ENCODE measurements at places on chromosomes 4 and X. TPM values are rescaled to one million over a fixed set of nuclear protein-coding genes. Genes with fewer than 3 reads are reported as not detected.

- no peak overlapping the region for H3K4me3 ChIP-seq
- H3K4me1 ChIP-seq = no peaks in the 10 kb centered on the region
- no peaks in the 10 kb centered on the region for H3K36me3 ChIP-seq
- DNase-seq = no peak
- H3K27me3 ChIP-seq = no peaks in the 10 kb centered on the region
These were observed 194.4 kb upstream of the HS3ST1 start for GRCh38 chr4:11622961-11623725.

GRCh38 chrX:20863649-20864048 is 510.6 kb upstream of the CNKSR2 start:
- H3K27ac ChIP-seq = no peak overlapping the region
- no peaks in the 10 kb centered on the region for H3K4me1 ChIP-seq
- DNase-seq = no peak
- H3K4me3 ChIP-seq = no peak overlapping the region
- no peaks in the 10 kb centered on the region for H3K36me3 ChIP-seq
- H3K27me3 ChIP-seq = no peaks in the 10 kb centered on the region

DNA sequence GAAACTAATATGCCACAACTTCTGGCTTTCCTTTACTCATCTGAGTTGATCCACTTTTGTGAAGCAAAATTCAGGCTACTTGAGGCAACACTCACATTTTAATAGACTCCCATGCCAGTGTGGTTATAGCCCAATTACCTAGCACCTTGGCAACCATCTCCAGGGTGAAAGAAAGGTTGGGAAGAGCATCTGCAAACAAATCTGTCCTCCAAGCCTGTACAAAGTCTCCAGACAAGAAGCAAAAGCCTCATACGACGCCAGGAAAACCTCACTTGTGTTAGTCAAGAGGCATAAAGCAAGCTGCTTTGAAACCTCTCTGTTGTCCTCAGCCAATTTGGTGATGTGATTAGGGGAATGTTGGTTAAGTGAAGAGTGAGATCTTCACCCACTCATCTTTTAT is 246.6 kb downstream of the THOC2 start:
- DNase-seq = no peak
- no peaks in the 10 kb centered on the region for H3K36me3 ChIP-seq
- no peak overlapping the region for H3K27ac ChIP-seq
- H3K4me3 ChIP-seq = no peak overlapping the region
- H3K27me3 ChIP-seq = no peaks in the 10 kb centered on the region
- no peaks in the 10 kb centered on the region for H3K4me1 ChIP-seq

- H3K4me1 ChIP-seq = no peaks in the 10 kb centered on the region
- H3K27ac ChIP-seq = no peak overlapping the region
- H3K4me3 ChIP-seq = peak overlapping the region; percentile 25
- DNase-seq = no peak
These were observed 809 bp downstream of the ZFP92 start for GRCh38 chrX:153411988-153412574.

DNA sequence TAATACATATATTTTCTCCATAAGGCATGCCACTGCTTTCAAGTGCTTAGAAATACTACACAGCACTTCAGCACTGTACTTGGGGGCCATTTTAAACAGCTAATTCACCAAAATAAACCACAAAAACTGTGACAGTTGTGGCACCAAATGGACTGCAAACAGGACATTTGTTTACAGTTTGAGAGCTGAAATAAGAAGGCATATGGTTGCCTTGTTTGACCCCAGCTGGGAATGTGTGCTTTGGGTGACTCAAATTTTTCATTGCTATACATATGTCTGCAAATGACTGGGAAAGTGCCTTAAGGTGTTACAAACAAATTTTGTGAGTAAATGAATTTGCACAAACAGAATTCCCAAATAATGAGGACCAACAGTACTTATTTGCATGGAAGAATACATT is 124.2 kb downstream of the BANK1 start:
- H3K27ac ChIP-seq = no peak overlapping the region
- no peaks in the 10 kb centered on the region for H3K27me3 ChIP-seq
- no peaks in the 10 kb centered on the region for H3K36me3 ChIP-seq
- H3K4me3 ChIP-seq = no peak overlapping the region
- DNase-seq = no peak

- H3K4me3 ChIP-seq = no peak overlapping the region
- H3K27ac ChIP-seq = no peak overlapping the region
- H3K4me1 ChIP-seq = no peaks in the 10 kb centered on the region
- DNase-seq = no peak
- no peaks in the 10 kb centered on the region for H3K27me3 ChIP-seq
These were observed 70.8 kb upstream of the PTPN13 start for GRCh38 chr4:86523333-86523732.

GRCh38 chr4:128606173-128606572 is 203.3 kb upstream of the JADE1 start:
- H3K27me3 ChIP-seq = no peaks in the 10 kb centered on the region
- no peaks in the 10 kb centered on the region for H3K4me1 ChIP-seq
- H3K36me3 ChIP-seq = no peaks in the 10 kb centered on the region
- H3K27ac ChIP-seq = no peak overlapping the region
- H3K4me3 ChIP-seq = no peak overlapping the region

GRCh38 chr4:8181119-8181518 is 18.0 kb upstream of the SH3TC1 start:
- no peak overlapping the region for H3K4me3 ChIP-seq
- H3K4me1 ChIP-seq = peaks cover 14% of the 10 kb centered on the region
- no peaks in the 10 kb centered on the region for H3K36me3 ChIP-seq

- H3K27ac ChIP-seq = no peak overlapping the region
- DNase-seq = no peak
- H3K4me3 ChIP-seq = no peak overlapping the region
- H3K36me3 ChIP-seq = no peaks in the 10 kb centered on the region
- H3K4me1 ChIP-seq = no peaks in the 10 kb centered on the region
These were observed 23.3 kb upstream of the TMEM255A start for GRCh38 chrX:120334603-120335002.

DNA sequence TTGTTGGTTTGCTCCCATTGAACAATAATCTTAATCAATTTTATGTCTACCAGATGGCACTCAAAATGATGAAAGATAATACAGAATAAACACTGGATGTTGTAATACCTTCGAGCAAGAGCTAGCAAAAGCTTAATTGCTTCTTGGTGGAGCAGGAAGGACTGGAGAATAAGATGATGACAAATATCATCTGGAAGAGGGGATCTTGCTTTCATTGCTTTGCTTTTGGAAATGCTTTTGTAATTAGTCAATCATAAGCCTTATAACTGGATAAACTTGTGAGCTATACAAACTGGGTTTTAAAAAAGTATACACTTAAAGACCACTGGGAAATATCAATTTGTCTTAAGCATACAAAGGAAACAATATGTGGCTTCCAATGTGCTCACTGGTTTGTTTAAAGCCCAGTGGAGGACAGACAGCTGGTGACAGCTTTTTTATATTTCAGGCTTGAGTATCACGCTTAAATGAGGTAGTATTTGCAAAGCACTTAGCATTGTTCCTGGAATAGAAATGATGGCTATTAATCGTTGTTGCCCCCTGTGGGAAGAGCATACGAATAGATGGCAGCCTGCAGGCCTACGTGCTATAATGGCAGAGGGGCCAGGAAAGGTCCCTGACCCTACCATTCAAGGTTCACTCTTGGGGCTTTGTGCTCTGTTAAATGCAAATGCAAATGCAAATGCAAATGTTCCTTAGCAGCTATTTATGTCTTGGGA is 61.2 kb downstream of the TMEM150C start:
- DNase-seq = no peak
- H3K27me3 ChIP-seq = no peaks in the 10 kb centered on the region
- H3K27ac ChIP-seq = no peak overlapping the region
- no peak overlapping the region for H3K4me3 ChIP-seq

DNA sequence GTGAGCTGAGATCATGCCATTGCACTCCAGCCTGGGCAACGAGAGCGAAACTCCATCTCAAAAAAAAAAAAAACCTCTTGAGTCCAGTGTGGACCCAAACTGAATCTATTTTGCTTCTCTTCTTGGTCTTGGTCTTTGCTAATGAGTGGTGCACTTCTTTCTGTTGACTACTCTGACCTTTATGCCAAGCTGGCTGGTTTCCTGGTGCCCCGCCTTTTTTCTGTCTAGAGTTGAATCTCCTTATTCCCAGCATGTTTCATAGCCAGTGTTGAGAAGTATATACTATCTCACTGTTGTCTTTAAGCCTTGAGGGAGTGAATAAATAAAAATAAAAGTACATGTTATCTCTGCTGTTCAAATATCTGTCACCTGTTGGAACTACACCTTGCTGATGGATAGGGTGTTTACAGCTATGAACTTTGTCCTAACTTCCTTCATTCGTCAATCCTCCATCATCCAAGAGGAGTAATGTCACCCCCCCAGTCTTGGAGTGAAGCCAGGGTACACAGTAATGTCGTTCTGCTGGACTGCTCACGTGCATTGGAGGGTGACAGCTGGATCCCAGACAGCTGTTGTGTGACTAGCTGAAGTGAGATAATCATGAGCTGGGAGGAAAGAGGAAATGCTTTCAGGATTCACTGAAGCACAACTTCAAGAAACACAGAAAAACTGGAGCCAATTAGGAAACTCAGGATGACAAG is 99.3 kb upstream of the PRKG2 start:
- H3K36me3 ChIP-seq = no peaks in the 10 kb centered on the region
- no peaks in the 10 kb centered on the region for H3K27me3 ChIP-seq
- H3K27ac ChIP-seq = no peak overlapping the region
- no peak for DNase-seq
- no peaks in the 10 kb centered on the region for H3K4me1 ChIP-seq

GRCh38 chr4:41857226-41857641 is 78.0 kb upstream of the TMEM33 start:
- no peaks in the 10 kb centered on the region for H3K36me3 ChIP-seq
- DNase-seq = no peak
- H3K4me1 ChIP-seq = no peaks in the 10 kb centered on the region
- peaks cover under 1% of the 10 kb centered on the region for H3K27me3 ChIP-seq

GRCh38 chr4:180189666-180190065 is 2053.5 kb upstream of the TENM3 start:
- H3K27ac ChIP-seq = no peak overlapping the region
- H3K4me3 ChIP-seq = no peak overlapping the region
- no peaks in the 10 kb centered on the region for H3K4me1 ChIP-seq
- no peaks in the 10 kb centered on the region for H3K27me3 ChIP-seq
- DNase-seq = no peak
- no peaks in the 10 kb centered on the region for H3K36me3 ChIP-seq

DNA sequence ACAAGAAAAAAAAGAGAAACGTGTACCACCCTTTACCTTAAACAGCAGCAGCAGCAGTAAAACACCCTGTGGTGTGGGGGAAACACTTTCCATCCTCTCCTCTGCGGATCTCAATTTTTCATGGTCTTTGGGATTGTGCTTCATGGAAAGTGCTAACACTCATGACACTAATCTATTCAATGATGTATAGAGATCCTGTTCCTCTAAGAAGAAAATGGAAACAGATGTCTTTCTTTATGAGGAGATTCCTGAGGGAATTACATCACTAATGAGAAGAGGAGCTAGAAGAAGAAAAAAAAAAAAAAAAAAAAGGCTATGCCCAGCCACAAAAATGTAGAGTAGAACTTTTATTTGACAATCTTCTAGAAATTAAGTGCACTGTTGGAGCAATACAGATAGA is 62.9 kb upstream of the NDST3 start:
- no peaks in the 10 kb centered on the region for H3K4me1 ChIP-seq
- H3K36me3 ChIP-seq = no peaks in the 10 kb centered on the region
- H3K27ac ChIP-seq = no peak overlapping the region
- H3K27me3 ChIP-seq = no peaks in the 10 kb centered on the region
- H3K4me3 ChIP-seq = no peak overlapping the region

DNA sequence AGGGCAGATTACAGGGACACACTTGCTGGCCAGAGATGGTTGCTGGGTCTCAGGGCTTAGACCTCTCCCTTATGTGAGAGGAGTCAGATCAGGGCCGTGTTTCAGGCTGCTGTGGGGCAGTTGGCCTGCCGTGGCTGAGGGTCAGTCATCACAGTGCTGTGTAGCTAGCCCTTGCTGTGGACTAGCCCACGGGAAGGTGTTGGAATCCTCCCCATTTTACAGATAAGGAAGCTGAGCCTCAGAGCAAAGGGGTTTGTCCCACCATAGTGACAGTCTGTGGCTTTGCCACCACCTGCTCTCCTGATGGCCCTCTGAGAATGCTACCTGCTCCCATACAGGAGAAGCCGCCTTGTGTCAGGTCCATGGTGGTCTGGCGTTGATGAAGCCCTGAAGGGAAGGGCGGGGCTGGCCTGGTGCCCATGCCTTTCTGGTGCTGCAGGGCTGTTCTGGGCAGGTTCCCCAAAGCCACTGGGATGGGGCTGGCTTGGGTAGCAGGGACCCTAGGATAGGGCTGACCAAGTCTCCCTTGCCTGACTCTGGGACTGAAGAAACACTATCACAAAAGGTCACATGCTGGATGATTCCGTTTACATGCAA is 2.4 kb upstream of the FAM53A start:
- no peak overlapping the region for H3K4me3 ChIP-seq
- H3K4me1 ChIP-seq = no peaks in the 10 kb centered on the region
- no peak for DNase-seq
- no peaks in the 10 kb centered on the region for H3K27me3 ChIP-seq

DNA sequence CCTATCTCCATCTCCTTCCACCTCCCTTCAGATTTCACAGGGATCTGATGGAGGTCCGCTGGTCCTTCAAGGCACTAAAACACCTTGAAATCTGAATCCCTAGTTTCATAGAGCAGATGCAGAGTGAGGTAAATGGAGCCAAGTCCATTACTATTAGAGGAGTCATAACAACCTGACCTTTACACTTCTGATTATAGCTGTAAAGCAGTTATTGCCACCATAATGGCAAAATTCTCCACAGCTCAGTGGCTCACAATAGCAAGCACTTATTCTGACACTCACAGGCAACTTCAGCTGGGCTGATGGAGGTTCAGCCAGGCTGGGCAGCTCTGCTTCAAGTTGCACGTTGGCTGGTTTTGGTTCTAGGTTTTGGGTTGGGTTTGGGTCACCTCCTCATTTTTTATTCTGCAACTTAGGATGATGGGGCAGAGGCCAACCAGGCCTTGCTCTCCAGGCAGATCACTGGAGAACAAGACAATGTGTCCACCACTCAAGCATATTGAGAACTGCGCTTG is 51.4 kb upstream of the LRAT start:
- no peaks in the 10 kb centered on the region for H3K27me3 ChIP-seq
- no peak for DNase-seq
- H3K4me1 ChIP-seq = no peaks in the 10 kb centered on the region

- no peak overlapping the region for H3K27ac ChIP-seq
- no peak overlapping the region for H3K4me3 ChIP-seq
- DNase-seq = no peak
- no peaks in the 10 kb centered on the region for H3K36me3 ChIP-seq
These were observed 598.7 kb upstream of the TECRL start for GRCh38 chr4:65007841-65008439.

The MAGEA9B gene
- 11.2 TPM for total RNA-seq

The TMEM31 gene
- total RNA-seq = not detected

The SNX12 gene
- 65.5 TPM for total RNA-seq

The FRMD7 gene
- total RNA-seq = not detected

The CDS1 gene
- 13.9 TPM for total RNA-seq

The SHISA3 gene
- 0.36 TPM for total RNA-seq

The PNMA6A gene
- 0.14 TPM for total RNA-seq

The GAGE12H gene
- not detected for total RNA-seq

The TLL1 gene
- 4.1 TPM for total RNA-seq

The SORBS2 gene
- total RNA-seq = 175 TPM
